OCI-LY7 (cell line): ENCODE measurements at places on chromosomes 2 and 18.

DNA sequence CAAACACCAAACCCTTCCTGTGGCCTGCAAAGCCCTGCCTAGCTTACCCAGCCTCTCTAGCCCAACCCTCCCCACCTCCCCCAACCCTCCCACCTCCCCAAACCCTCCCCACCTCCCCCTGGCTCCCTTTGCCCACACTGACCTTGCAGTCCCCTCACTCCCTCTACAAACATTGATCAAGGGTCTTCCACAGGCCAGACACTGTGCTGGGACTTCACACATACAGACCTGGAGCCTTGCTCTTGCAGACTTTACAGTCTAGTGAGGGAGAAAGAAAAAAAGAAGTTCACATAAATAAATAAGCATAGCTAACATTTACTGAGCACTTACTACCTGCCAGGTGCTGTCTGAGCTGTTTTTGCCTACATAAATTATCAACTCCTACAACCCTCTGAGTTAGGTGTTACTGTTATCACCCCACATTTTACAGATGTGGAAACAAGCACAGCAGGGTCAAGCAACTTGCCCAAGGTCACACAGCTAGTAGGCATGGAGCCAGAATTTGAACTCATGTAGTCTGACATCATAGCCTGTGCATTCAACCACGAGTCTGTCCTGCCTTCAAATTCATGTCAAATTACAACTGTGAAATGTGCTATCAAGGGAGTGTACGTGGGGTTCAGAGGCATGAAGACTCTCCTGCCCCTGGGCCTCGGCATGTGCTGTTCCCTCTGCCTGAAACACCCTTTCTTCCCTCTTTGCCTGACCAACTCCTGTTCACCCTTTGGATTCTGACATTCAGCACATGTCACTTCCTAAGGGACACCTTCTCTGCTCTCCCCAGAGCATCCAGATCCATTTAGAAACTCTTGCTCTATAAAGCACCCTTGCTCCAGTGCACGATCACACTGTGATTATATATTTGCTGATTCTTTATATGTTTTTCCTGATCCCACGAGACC lies 209.9 kb downstream of the TNS1 start:
- no peak for DNase-seq

GRCh38 chr2:204109681-204110080 lies 173.1 kb downstream of the ICOS start:
- DNase-seq = no peak

DNA sequence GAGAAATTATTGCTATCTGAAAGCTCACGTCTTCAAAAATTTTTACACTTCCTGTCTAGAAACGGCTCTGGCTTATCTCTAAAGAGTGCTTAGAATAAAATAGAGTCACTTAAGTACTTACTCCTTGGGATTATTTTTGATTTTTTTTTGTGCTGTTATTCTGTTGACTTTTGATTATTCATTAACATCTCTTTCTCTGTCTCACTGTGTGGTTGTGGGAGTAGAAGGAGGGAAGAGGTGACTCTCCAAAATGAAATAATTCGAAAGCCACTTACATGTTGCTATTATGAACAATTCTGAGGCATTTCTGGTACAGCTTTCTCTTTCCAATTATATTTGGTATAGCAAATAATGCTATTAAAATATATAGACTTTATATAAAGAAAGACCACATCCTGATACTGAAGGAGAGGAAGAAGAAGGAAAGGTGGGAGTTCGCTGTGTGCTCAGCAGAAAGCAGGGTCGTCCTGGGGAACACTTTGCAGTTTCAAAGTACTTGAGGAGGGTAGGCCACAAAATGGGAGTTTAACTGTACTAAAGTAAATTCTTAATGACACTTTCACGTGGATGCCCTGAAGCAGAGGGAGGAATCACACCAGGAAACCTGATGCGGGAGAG lies 9.6 kb upstream of the MMADHC start:
- DNase-seq = no peak

GRCh38 chr2:18704276-18704675 lies 114.9 kb upstream of the NT5C1B start:
- no peak for DNase-seq

DNA sequence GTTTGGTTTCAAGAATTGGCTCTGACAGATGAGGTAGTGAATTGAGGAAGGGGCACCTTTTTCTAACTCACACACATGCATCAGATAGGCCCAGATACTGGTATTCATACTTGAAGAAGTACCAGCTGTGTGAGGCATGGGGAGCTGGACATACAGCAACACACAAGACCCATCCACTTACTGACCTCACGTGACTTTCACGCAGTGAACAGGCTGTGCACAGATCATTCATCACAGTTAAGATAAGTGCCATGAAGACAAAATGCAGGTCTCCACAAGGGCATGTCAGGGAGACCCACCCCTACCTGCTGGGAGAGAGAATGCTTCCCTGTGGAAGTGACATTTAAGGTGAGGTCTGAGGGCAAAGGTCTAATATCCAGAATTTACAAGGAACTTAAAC lies 38.6 kb downstream of the SP110 start:
- no peak for DNase-seq

DNA sequence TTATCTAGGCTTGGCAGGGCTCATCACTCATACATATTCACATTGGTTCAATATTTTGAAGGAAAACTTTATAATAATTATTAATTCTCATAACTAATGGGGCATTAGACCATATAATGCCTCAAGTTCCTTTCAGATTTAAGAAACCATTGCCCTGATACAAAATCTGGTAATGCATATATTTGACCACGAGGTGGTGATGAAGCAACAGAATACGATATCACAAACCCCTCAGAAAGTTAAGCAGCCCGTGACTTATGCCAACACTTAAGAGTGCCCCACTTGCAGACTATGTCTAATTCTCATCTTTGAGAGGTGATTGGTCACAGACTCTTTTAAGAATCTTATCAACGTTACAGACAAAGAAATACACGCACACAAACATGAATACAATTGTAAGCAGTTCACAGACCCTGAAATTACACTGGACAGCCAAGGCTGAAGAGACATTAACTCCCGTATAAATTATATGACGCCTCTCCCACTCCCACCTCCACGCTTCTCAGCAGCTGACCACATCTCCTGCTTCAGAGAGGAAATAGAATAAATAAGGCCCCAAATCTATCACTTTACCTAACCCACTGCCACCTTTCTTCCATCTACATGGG lies 20.7 kb upstream of the DNAH6 start:
- DNase-seq = peak; percentile 69
